ENCODE measurements at places on chromosomes 6 and 20. TPM values are rescaled to one million over a fixed set of nuclear protein-coding genes. Genes with fewer than 3 reads are reported as not detected.

ZSCAN23 gene
- total RNA-seq, result 3.2 TPM

RFX6 gene
- not detected for total RNA-seq

RIPPLY2 gene
- total RNA-seq, result not detected

MYLK4 gene
- total RNA-seq, result 0.24 TPM

CST5 gene
- not detected for total RNA-seq

GFOD1 gene
- total RNA-seq, result 3.3 TPM

DLL1 gene
- 4.7 TPM for total RNA-seq

HM13 gene
- 67.9 TPM for total RNA-seq

GTF2H4 gene
- total RNA-seq, result 24.9 TPM

EEF1A2 gene
- 88.1 TPM for total RNA-seq

RHAG gene
- not detected for total RNA-seq

THBD gene
- 0.07 TPM for total RNA-seq

OR2J3 gene
- not detected for total RNA-seq

CST3 gene
- 209 TPM for total RNA-seq

SF3B5 gene
- 118 TPM for total RNA-seq

FAM83C gene
- 0.24 TPM for total RNA-seq

ELOVL4 gene
- total RNA-seq, result 2.4 TPM

TMEM244 gene
- total RNA-seq, result not detected

CNBD2 gene
- 5.8 TPM for total RNA-seq

CTAGE9 gene
- total RNA-seq, result not detected

OR2B6 gene
- total RNA-seq, result not detected

STX11 gene
- total RNA-seq, result 0.88 TPM

SAPCD1 gene
- total RNA-seq, result 3.0 TPM

MYB gene
- total RNA-seq, result 4.1 TPM

HSD17B8 gene
- total RNA-seq, result 0.19 TPM

AKAP7 gene
- total RNA-seq, result 7.0 TPM

ULBP2 gene
- 17.3 TPM for total RNA-seq

DNAJC5 gene
- 50.2 TPM for total RNA-seq

TRIM10 gene
- total RNA-seq, result not detected

BEND3 gene
- total RNA-seq, result 2.3 TPM

UNC5CL gene
- total RNA-seq, result 0.62 TPM

Data from A172 (cell line).